ENCODE measurements at places on chromosomes 13 and 19.

DNA sequence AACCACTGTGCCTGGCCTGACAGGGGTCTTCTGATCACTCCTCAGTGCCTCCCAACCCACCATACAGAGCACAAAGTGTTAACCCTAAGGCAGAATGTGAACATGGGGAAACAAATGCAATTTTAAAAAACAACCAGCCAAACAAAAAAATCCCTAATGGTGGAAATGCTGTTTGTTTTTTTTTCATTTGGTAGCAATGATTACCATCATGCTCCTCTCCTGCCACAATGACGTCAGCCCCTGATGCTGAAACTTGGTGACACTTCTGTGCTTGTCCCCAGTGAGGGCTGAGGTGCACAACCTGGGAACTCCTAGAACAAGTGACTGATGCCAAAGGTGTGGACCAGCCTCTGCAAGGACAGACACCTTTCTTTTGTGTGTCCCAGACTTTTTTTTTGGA lies 4.0 kb upstream of the TSPAN16 start:
- DNase-seq, result no peak

GRCh38 chr19:6963244-6963852 lies 57.9 kb downstream of the MBD3L2B start:
- DNase-seq, result no peak

GRCh38 chr13:73876323-73876722 lies 257.9 kb downstream of the KLF12 start:
- DNase-seq, result no peak

GRCh38 chr13:60242043-60242595 lies 78.4 kb upstream of the DIAPH3 start:
- DNase-seq, result no peak

GRCh38 chr19:3054972-3055740 lies 7.1 kb downstream of the TLE5 start:
- no peak for DNase-seq

- no peak for DNase-seq
These were observed 135.7 kb downstream of the MIPEP start for GRCh38 chr13:23753458-23753857.

DNA sequence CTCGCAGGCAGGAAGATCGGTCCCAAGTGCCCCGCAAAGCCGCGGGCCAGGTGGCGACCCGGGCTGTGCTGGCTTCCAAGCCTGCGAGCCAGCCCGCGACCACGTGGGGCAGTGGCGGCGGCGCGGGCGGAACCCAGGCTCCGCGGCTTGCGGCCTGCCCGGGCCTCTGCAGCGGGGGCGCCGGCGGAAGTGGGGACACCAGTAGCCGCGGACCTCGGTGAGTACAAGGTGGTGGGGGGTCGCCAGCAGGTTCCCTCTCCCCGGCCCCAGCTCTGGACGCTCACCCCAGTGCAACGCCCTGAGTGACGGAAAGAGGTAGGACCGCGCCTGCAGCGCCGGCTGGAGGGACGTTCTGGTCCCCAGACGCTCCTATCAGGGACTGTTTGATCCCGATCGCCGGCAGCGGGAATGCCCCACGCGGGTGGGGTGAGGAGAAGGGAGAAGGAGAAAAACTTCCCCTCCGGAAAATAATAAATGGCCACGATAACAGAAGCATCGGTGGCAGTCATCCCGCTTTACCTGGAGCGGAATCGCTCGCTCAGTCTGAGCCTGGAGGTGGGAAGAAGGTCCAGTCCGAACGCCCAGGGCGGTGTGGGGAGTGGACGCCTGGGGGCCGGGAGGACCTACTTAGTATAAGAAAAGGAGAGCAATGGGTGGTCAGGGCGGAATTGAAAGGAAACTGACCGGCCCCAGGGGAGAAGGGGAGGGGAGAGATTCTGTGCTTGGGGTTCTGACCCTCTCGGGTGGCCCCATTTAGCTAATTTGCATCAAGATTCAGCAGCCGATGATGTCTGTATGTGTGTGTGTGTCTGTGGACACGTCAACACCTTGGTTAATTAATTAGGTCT lies at the start of gene GEMIN7:
TSS of gene GEMIN7 (plus strand) at position 198 of the 848 bp plus-strand sequence. CDS start 10,855 bp downstream, outside the sequence.
- no peak for DNase-seq

- no peak for DNase-seq
These were observed 51.5 kb downstream of the INSR start for GRCh38 chr19:7242601-7243258.

GRCh38 chr13:68030152-68030809 lies 800.1 kb upstream of the PCDH9 start:
- no peak for DNase-seq

DNA sequence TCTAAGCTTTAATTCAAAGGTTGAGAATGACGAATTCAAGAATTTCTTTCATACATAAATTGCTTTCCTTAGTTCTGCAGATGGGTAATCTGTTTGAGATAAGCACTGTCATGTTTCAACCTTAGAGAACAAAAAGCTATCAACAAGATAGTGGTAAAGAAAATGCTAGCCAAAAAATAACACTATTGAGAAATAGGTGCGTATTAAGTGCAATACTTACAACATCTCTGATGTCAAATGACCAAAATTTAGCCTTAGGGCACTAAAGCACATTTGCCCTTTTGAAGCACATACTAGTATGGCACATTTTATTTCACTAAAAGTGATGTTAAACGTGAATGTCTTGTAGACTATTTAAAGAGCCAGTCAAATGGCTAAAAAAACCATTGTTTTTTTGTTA lies 4.9 kb downstream of the KBTBD6 start:
- no peak for DNase-seq

DNA sequence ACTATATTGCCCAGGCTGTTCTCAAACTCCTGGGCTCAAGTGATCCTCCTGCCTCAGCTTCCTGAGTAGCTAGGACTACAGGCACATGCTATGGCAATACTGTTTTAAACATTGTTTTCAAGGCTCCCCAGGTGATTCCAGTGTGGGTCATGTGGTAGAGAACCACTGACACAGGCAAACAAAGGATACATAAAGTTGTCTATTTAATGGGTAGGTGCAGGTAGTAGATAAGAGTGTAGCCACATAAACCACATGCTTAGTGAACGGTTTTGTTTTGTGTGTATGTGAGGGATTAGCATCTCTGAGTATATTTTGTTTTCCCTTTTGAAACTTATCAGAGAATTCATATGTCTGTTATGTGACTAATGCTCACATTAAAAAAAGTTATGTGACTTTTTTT lies 36.7 kb downstream of the USPL1 start:
- no peak for DNase-seq

DNA sequence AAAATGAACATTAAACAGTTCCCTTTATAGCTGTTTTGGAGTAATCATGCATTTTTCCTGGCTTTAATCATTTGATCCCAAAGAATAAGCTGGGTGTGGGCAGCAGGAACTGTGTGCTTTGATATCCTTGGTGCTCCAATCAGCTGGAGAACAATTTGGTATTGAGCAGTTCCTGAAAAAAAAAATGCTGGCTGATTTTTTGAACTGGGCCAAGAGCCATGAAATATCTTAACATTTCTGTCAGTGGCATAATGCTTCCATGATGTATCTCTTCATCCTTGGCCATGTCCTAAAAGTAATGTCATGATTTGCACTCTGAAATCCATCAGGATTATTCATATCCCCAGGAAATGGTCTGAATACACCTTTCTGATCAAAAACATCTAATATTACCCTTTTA lies 134.7 kb downstream of the LHFPL6 start:
- DNase-seq, result no peak

DNA sequence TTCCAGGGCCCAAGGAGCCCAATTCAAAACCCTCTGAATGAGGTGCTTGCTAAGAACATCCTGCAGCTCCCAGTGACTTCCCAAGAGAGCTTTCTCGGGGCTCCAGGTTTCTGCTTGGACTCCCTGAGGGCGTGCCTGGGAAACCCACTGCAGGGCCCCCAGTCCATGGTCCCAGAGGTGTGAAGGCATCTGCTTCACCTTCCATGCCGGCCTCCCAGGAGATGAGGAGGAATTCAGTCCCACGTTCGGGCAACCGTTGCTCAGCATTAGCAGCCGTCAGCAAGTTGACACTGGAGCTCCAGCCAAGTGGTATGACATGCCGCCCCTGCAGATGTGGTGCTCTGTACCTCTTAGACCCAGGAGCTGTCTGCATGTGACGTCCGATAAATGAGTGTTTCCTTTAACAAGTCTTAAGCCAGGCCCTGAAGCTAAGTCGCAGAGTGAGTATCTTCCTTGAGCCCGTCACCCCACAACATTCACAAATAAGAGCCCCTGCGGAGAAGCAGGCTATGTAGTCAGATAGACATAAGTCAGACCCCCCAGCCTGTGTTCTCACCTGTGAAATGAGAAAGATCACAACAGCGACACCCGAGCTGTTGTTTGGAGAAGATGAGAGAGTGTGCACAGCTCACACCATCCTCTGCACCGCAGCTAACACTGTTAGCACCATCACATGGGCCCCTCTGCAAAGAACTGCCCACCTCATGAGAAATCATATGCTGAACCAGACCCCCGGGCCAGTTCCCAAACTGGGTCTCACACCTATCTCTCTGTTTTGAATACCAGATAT lies 150.3 kb downstream of the KATNAL1 start:
- DNase-seq, result peak; percentile 73

DNA sequence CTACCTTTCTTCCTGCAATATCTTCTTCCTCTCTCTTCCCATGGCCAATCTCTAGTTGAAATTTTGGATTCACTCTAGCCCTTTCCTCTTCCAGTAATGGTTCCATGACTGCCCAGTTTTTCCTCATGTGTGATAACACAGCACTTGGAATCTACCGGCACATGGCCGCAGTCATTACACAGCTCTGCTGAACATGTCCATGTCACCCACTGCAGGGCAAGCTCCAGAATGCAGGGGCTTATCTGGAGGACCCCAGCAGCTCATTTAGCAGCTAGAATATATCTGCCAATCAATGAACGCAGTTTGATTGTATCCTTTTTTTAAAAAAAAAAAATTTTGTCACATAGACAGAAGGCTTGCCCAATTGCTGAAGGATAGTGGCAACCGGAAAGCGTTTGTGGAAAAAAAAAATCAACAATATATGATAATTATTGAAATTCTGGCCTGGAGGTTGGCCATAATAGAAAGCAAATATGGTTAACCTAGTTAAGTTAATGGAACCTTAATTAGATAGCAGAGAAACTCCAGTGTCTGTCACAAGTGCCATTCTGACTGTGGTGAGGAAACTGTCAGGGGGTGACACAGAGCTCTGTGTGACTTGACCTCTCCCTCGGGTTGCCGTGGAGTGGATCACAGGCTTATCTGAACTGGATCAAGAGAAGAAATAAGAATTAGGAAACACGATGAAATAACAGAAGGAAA lies 426.7 kb downstream of the LIG4 start:
- DNase-seq, result no peak

Data from cardiac septum (tissue), 1 donor.